ENCODE measurements at places on chromosomes 2 and 18.

DNA sequence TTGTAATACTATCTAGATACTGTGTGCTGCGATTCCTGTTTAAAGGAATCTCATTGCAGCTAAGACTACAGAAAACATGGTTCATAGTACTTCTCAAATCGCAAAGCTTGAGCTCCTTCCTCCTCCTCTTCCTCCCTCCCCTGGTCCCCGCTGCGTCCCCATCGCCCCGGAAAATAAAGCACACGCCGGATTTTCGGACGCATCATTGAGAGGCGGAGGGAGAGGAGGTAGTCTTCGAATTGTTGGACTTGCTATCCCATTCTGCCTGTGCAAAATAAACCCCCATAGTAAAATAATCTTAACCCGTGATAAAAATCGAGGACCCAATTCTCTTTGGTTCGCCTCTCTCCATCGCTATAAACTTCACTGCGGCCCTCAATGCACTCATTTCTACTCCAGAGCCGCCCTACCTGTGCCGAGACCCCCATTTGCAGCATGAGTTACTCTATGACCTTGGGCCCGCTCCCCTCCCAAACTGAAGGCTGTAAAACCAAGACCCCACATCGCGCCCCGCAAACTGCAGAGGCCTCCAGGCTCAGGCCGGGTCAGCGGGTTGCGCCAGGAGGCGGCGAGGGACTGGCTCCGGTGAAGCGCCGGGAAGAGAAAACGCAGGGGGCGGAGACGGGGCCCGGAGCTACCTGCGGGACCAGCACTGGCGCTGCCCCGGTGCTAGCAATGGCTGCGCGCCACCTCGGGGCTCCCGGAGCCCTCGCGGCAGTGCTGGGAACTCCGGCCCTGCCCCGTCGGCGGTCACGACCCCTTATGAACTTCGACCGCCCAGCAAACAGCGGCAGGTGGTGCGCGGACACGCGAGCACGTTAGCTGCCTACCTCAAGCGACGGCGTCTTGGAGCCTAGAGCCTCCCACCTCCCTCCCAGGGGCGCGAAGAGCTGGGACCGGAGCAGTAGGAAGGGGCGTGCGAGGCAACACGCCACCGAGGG lies 649 bp downstream of the ESCO1 start:
- no peak for DNase-seq

DNA sequence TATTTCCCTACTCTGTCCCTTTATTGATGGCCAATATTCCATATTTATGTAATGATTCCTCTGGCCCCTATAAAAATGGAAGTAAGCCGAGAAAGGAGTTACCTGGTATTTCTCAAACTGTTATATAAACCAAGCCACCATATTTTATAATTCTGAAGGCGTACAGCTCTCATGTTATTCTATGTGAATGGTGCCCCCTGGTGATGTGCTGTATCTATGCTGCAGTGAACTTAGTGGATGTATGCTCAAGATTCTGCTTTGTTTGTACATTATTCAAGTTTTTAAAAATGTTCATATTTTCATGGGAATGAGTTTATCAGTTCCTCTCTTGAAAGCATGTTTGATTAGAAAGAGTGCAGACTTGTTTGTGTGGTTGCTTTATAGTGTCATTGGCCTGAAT lies 194.5 kb upstream of the LRRTM1 start:
- DNase-seq = no peak

DNA sequence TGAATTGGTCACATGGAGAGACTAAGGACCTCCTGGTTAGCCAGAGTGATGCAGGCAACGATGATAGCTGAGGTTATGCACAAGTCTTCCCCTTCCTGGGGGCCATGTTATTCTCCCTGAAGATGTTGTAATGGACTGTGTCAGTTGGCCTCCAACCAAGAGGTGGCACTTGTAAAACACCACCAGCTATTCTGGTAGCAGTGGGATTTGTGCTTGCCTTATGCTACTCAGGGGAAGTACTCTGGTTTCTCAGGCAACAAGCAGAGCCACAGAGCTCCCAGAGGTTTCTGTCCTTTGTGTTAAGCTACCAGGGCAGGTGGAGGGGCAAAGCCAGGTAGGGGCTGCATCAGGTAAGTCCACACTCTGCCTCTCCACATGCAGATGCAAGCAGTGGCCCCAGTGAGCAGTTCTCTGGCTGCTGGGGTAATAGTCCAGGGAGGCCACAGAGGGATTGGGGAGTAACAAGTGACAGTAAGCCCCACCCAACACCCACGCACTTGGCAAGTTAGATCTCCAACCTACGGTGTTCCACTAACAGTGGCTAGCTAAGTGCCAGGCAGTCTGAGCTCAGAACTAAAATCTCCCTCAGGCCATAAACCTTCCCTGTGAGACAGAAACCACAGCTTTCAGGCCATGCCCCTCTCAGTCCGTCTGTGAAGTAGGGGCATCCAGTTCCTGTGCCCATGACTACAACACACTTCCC lies 99.7 kb downstream of the RND3 start:
- DNase-seq = no peak

- no peak for DNase-seq
Observed at GRCh38 chr2:26422947-26423629, 21.4 kb downstream of the DRC1 start.

DNA sequence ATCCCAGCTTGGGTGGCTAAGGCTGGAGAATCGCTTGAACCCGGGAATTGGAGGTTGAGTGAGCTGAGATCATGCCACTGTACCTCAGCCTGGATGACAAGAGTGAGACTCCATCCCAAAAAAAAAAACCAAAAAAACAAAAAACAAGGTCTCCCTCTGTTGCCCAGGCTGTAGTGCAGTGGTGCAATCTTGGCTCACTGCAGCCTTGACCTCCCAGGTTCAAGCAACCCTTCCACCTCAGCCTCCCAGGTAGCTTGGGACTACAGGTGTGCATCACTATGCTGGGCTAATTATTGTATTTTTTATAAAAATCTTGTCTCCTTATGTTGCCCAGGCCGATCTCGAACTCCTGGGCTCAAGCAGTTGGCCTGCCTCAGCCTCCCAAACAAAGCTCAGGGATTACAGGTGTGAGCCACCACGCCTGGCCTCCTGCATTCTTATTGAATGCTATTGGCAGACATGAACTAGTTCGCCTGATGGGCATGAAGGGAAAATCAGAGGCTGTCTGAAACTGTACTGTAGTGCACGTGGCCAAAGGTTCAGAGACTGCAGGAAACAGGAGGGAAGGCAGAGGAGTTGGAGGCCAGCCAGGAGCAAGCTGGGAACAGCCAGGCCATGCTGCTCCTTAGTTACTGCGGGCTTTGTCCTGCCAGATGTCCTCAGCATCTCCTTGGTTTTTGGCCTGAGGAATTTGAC lies 16.0 kb upstream of the ASXL2 start:
- no peak for DNase-seq
